NCI-H187 treated with DMSO at 0.1 percent for 48 hours (cell line): ENCODE measurements at places on chromosomes 7 and 10.

DNA sequence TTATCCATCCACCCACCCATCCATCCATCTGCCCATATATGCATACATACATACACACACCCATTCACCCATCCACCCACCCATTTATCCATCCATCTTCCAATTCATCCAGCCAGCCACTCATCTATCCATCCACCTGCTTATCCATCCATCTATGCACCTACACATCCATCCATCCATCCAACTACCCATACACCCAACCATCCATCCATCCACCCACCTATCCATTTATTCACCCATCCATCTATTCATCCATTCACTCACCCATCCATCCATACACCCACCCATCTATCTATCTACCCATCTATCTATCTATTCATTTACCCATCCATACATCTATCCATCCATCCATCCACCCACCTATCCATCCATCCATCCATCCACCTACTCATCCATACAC, 17.3 kb downstream of the TMEM72 start:
- DNase-seq, result no peak

DNA sequence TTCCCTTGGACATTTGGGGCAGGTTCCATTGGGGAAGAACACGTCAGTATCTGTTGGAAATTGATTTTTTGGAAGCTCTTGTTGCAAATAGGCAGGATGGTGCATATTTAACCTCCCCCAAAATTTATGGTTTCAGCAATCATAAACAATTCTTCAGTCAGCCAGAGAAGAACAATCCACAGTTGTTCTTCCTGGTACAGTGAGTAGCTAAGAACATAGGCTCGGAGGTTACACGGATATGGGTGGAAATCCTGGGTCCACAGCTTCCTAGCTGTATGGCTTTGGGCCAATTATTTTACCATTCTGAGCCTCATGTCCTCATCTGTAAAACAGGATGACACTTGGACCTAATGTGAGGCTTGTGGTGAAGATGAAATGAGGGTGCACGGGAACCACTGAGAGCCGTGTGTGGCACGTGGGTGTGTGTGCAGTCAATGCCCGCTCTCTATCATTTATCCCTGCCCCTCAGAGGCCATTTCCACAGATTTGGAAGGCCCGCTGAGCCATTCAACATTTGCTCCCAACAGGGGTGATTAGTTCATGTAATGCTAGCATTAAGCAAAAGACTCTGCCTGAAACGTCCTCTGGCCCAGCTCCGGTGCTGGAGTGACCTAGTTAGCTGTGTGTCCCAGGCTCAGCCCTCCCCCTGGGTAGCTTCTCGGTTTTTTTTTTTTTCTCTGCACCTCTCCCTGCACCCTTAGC, 9.7 kb downstream of the CAMK1D start:
- DNase-seq, result no peak

DNA sequence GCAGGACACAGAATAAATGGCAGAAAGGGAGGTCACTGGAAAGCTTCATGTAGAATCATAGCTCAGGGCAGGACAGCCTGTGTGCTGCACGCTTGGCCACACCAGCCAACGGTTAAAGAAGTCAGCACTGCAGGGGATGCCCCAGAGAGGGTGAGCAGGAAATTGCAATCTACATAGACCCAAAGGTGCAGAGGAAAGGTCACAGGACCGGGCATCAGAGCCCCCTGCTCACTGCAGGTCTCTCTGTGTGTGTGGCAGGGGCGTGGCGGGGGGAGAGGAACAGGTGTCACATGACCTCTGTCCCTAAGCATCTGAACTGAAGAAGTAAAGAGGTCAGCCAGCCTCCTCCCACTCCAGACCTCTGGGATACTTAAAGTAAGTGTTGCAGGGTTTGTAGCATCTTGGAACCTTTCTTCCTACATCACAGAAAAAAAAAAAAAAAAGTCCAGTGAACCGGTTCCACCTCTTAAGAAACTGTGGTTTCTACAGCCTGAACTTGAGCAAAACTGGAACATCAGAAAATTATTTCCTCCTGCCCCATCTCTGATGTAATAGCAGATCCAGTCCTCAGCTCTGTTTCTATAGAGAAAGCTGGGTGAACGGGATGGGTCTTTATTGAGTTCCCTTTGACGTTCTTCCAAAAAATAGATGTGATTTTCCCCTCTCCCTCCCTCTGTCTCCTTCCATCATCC, 64.3 kb downstream of the RGS10 start:
- no peak for DNase-seq

DNA sequence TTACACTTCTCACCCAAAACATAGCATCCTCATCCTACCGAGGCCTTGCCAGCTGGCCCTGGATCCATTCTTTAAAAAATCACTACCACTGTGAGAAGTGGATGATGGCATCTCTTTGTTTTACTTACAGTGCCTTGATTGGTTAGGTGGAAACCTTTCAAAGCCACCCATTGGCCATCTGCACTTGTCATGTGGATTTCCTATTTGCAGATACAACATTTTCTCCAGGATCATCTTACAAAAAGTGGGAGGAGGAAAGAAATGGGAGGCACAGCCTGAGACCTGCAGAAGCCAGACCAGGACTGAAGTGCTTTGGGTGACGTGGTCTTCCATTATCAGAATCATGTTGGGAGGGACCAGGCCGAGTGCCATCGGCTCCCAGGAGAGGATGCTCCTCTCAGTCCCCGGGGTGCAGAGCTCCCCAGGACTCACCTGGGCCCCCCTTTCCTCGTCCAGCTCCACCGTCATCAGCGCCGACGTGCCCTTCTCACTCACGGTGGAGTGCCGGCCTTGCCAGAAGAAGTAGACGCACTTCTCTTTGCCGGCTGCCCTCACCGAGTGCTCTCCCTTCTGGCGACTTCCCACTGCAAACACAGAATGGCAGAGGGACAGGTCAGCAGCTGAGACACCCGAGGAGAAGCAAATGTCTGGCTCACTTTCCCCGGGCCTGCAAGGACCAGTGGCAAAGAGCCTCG, 161.2 kb downstream of the SVIL start:
- DNase-seq, result no peak

GRCh38 chr10:101611096-101611905, 23.2 kb downstream of the DPCD start:
- DNase-seq, result no peak

DNA sequence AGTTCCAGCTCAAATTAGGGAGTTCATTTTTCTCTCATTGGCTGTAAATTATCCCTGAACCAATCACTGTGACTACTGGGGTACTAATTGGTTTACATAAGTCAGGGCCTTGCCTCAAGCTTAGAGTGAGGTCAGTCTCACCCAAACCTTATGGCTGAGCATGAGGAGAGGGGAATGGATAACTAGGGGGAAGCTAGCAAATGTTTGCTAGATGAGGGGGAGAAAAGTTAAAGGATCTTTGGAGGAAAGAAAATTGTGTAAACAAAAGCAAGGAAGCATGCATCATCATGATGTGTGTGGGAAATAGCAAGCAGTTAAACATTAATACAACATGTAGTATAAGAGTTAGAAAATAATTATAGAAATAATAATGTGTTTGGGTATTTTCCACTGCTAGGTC, 121.9 kb downstream of the BBS9 start:
- no peak for DNase-seq

DNA sequence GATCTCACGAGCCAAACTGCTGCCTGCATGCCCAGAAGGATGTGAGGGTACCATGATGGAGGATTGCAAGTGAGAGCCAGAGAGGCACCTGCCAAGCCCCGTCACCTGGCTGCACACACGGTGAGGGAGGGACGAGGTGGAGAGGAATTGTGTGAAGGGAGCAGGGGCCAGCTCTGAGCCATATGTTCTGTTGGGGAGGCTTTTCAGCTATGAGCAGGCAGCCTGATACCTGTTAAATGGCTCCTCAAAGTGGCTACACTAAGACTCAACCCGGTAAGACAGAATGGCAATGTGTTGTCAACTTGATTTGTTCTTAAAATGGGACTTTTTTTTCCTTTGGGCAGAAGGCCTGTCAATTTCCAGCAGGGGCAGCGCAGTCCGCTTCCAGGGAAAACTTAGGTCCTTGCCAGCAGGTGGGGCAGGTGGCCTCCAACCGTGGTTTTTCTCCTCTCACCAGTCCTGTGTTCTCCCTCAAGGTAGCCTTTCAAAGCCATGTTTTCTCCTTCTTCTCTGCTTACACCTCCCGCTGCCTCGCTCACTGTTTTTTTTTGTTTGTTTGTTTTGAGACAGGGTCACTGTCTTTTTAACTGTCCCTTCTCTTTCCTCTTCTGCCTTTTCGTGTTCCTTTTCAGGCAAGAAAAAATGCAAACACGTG, 57.7 kb upstream of the ZNRF2 start:
- peak; percentile 8 for DNase-seq

DNA sequence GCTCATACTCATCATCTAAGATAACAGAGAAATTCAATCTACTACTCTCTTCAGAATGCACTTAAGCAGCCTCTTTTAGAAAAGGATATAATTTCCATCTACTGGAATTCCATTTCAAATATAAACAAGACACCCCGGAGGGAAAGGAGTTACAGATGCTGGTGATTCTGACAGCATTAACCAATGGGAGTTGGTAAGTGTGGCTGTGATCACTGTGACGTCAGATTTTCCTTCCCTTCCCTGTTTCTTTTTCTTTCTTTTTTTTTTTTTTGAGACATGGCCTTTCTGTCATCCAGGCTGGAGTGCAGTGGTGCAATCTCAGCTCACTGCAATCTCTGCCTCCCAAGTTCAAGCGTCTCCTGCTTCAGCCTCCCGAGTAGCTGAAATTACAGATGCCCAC, 106.6 kb downstream of the ACTR3B start:
- no peak for DNase-seq

DNA sequence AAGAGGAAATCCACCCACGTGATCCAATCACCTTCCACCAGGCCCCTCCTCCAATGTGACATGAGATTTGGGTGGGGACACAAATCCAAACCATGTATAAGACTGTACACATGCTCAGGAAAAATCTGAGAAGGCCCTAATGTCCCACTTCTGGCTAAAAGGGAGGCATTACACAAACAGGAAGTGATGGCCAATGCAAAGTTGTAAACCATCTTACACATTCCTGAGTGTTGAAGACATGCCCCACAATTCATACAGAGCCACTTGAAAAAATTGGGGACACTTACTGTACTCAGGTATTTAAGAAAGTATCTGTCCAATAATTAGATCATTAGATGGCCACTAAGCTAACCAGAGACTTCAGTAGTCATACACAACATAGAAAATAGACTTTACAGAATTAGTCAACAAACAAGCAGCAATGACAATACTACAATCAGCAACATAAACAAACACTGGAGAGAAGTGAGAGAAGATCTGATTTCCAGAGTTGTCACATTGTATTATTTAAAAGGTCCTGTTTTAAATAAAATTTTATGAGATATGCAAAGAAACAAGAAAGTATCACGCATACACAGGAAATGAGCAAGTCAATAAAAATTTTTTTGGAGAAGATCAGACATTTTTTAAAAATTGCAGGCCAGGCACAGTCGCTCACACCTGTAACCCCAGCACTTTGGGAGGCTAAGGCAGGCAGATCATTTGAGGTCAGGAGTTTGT, 143.3 kb downstream of the DGKI start:
- DNase-seq, result no peak

- no peak for DNase-seq
These were observed 4.3 kb upstream of the PIK3AP1 start for GRCh38 chr10:96724621-96725020.

DNA sequence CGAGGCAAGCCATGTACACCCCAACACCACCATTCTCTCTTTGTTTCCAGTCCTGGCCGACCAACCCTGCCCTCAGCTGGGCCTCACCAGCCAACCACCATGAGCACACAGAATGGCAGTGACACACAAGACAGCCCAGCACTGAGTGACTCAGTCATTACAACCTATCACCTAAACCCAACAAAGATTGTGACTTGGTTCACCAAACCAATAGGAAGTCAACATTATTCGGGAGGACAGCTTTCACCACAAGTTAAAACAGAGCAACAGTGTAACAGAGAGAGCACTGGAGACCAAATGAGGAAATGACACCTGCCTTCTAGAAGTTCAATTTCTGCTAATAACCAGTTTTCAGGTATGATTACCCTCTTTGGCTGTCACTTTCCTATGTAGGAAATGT, 72.1 kb downstream of the DNMBP start:
- DNase-seq, result no peak

GRCh38 chr7:31007634-31008033, 43.9 kb downstream of the GHRHR start:
- DNase-seq, result no peak

DNA sequence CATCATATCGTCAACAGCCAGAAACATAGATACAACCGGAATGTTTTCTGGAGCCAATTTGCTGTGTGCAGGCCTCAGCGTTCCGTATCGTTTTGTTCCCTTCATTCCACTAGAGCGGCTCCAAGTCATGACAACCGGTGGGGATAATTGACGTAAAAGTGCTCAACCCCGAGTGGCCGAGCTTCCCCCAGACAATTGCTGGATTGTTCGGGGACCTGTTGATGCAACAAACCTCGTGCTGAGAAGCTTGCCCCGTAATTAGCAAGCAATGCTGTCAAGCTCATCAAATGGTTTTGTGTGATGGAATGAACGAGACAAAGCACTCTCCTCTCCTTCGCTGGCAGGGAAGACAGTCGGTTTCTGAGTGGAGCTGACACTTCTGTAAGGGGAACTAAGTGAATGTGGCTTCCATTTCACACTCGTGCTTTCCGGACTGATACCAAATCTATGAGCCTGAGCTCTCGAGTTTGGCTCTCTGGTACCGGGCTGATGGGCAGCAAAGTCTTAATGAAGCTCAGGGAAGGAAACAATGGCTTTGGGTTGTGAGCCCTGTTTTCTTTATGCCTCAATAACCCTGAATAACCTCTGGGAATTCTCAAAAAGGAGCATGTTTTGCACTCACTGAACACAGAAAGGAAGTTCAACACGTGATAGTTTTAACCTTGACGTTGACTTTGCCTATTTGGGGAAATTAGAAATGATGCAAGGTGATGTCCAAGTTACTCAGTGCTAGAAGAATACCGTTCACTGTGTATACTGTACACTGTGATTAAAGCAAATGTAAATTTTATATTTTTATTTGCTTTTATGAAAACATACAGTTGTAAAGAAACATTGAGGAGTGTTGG, 220.5 kb downstream of the BAMBI start:
- no peak for DNase-seq

GRCh38 chr7:14821757-14822480, 80.6 kb downstream of the DGKB start:
- no peak for DNase-seq

DNA sequence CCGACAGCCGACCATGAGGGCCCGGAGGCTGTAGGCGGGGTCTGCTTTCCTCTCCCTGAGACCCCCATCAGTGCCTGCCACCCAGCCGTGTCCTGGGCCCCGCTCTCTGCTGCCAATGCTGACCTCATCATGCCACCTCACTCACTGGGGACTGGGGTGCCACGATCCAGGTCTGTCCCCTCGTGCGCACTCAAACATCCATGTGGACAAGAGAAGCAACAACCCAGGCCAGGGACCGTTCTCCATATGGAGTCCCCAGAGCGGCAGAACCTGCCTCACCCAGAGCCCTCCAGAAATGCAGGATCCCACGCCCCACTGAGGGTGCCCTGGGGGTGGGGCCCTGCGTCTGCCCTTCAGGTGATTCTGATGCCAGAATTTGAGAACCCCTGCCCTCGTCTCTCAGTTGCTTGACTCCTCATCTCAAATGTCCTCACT, 210.0 kb upstream of the PPP2R2D start:
- DNase-seq, result no peak

DNA sequence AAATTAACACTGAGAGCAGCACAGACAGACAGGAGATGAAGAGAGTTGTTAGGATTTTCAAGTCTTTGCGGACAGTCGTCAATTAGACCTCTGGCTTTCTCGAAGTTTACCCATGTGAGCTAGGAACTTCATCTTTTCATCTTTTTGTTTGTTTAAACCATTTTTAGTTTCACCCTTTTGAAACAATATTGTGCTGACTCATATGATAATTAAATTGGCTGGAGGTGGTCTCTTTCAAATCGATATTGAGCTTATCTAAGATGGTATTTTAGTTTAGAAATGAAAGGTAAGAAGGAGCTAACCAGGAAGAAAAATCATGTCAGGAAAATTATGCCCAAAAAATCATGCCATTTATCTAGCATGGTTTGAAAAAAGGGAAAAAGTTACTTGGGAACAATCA, 415.8 kb upstream of the SEMA3A start:
- no peak for DNase-seq
